NB4 (cell line): ENCODE measurements at places on chromosomes 3 and 15.

GRCh38 chr15:38714309-38715072, 149.9 kb upstream of the RASGRP1 start:
- DNase-seq, result no peak

DNA sequence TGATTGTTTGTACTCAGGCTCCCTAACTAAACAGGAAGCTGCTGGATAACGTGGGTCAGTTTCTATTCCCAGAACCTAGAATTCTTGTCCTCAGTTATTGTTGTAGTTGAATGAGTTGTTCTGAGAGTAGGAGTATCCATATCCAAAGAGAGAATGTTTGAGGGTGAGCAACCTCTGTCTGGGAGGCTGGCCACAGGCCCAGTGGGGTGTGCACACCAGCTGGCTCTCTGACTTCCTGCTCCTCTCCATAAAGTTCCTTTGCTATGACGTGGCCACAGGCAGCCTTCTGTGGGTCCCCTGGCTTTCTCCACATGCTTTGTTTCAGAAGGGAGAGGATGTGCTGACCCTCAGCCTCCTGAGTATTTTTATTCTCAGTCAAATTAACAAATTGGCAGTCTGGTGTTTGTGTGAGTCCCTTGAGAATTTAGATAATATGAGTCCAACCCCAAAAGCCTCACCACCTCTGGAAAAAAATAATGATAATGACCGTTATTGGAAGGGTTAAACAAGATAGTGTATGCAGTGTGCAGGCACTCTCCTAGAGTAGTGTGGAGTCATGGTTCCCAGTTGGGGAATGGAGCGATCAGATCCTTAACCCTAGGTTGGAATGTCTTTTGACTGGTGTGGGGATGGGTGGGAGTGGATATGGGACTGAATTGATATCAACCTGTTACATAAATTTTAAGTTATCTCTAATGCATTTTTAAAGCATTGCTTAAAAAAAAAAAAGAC, 47.6 kb upstream of the MED12L start:
- DNase-seq, result no peak

DNA sequence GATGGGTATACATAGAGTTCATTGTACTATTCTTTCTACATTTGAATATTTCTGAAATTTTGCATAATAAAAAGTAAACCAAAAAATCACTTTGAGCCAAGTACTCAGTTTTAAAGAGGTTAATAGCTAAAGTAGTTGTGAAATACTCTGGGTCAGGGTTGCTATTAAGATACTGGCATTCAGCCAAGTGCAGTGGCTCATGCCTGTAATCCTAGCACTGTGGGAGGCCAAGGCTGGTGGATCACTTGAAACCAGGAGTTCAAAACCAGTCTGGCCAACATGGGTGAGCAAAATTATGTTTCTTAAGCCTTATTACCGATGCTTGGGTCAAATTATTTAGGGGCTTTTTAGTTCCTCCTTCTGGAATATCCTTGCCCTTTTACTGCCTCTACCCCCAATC, 122.0 kb upstream of the MELTF start:
- peak; percentile 69 for DNase-seq

DNA sequence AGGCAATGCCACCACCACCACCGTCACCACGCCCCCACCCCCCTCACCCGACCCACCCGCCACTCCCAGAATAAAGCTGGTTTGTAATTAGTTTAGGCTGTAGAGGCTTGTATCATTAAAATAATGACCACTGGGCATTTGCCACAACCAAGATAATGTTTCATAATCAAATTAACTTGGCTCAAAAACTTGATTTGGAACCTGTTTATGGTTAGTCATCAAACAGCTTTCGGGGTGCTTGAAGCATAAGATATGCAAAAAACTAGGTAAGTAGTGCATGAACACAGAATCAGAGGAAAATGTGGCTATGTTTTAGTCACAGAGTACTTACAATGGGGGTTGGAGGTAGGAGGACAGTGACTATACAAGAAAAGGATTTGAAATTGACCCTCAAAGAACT, 115.1 kb downstream of the FHIT start:
- DNase-seq, result no peak

GRCh38 chr3:34619990-34620389, 821.6 kb downstream of the PDCD6IP start:
- no peak for DNase-seq

DNA sequence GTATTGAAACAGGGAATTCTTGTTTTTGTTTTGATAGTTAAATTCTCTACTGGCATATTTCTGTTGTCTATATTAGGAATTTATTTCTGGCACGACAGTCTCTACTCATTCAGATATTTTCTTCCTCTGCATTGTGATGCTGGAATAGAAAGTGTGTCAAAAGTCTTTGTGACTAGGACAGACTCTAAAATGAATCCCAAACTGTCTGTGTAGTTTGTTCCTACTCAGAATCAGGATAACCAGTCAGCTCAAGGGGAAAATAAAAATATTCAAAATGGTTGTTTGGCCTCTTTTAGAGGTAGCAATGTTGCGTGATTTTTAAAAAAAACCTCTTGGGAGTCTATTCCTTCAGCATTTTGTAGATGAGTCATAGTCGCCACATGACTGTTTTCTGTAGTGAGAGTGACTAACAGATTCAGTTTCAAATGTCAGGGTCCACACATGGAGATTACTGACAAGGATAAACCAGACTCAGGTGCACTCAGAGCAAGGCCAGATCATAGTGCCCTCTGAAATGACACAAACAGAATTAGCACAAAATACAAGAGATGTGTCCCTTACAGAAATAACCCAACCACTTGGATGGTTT, 13.1 kb downstream of the SLC7A14 start:
- DNase-seq, result peak; percentile 3

- no peak for DNase-seq
These were observed 43.9 kb downstream of the ZNF148 start for GRCh38 chr3:125331243-125331642.

- DNase-seq, result no peak
These were observed 4.6 kb upstream of the PRICKLE2 start for GRCh38 chr3:64229903-64230302.

DNA sequence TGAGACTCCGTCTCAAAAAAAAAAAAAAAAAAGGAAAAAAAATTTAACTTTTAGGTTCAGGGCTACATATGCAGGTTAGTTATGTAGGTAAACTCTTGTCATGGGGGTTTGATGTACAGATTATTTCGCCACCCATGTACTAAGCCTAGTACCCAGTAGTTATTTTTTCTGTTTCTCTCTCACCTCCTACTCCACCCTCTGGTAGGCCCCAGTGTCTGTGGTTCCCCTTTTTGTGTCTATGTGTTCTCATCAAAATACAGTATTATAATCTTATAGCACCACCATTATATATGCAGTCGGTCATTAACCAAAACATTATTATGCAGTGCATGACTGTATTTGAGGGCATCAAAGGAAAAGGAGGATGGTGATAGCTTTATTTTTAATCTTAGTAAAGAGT, 47.3 kb downstream of the CHP1 start:
- peak; percentile 61 for DNase-seq

- DNase-seq, result no peak
These were observed 6.1 kb downstream of the RHO start for GRCh38 chr3:129534428-129535027.

- no peak for DNase-seq
These were observed 129.1 kb upstream of the SOX2 start for GRCh38 chr3:181582619-181583018.

GRCh38 chr3:99891610-99892285, 74.1 kb downstream of the CMSS1 start:
- DNase-seq, result no peak

- peak; percentile 48 for DNase-seq
These were observed 324.6 kb downstream of the EPHA6 start for GRCh38 chr3:97138914-97139541.

GRCh38 chr15:48406911-48407310, 75.7 kb downstream of the DUT start:
- peak; percentile 2 for DNase-seq

DNA sequence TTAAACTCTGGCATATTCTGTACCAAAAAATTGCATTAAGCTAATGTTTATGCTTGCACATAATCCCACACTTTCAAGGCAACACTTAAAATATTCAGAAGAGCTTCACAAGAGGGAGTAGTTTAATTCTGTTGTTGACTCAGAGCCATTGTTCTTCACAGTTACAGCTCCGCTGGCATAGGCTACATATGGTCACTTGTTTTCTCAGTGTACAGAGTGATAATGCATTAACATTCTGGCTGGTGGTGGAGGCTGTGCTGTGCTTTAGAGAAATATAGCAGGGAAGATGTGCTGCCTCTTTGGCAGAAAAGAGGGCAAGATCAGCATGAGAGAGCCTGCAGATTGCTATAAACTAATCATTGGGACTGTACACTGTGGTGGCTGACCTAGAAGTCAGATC, 13.3 kb downstream of the NLGN1 start:
- DNase-seq, result no peak

DNA sequence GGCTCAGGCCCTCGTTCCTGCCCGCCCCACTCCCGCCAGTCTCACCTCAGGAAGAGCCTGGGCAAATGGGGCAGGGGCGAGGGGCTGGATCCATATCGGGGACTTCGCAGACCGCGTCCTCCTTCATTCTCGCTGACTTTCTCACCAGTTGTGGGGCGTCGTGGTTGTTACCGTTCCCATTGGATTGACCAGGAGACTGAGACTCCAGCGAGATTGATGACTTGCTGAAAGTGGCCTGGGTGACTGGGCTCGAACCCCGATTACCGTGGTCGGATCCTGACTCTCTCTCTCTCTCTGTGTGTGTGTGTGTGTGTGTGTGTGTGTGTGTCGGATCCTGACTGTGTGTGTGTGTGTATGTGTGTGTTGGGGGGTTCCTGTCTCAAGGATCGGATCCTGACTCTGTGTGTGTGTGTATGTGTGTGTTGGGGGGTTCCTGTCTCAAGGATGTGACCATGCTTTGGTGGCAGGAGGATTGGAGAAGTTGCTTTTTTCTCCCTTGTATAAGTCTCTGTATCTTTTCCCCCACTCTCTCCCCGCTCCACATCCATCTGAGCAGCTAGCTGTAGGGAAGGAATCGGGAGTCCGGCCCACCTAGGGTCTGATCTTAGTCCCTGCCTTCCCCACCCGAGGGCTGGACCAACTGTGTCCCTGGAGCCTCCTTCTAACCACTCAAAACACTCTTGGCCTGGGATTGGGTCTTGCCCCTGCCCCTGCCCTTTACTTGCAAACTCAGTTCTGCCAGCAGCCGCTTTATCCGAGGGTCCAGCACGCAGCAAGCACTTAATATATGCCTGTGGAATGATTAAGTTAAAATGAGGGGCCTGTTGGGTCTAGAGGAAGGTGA, 603 bp downstream of the PLEKHO2 start:
- peak; percentile 46 for DNase-seq

DNA sequence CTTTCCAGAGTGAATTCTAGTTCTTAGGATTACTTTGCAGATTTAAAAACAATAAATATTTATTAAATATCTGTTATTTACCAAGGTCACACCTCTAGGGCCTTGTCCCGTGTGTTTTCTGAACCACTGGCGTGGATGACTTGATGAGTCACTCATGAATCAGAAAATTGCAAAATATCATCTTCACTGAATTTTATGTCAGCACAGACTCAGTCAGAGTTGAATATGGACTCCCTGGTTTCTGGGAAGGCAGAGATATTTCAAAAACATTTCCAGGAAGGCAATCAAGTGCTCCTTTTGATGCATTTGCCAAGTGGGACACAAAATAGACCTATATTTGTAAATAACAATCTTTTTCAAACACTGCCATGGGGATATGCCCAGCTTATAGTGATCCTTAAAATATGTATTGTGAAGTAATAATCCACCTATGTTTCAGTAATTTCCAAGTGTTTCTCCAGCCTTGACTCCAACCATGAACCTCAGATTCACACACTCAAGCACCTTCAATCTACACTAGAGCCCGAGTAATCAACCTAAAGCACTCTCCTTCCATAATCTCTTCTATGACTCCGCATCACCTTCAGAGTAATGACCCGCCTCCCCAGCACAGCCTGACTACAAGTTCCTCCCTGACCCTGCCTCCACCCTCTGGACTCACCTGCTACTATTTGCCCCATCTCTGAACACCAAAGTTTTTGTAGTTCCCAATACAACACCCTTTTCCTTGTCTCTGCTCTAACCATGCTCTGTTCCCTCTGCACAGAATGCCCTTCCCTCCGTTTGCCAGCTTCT, 24.3 kb downstream of the DPH3 start:
- DNase-seq, result peak; percentile 40

- DNase-seq, result no peak
These were observed 23.4 kb upstream of the ACAP2 start for GRCh38 chr3:195466251-195466650.

- peak; percentile 12 for DNase-seq
These were observed 17.4 kb upstream of the FHIT start for GRCh38 chr3:61268644-61269043.

DNA sequence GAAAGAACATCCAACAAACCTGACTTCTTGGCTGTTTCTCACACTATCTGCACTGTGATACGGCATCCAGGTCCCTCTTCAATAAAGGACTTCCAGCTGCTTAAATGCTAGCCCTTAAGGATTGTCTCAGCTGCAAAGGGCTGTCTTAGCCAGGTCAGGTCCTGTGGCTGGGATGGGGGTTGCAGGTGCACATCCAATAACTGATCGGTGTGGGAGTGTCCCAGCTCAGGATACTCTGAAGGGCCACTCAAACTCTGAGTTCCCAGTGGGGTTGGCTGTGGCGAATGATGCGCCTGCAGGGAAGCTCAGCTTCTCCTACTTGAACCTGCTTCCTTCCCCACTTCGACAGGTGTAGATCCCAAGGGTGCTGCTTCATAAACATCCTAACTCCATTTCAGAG, 74.6 kb upstream of the FGF12 start:
- DNase-seq, result no peak

DNA sequence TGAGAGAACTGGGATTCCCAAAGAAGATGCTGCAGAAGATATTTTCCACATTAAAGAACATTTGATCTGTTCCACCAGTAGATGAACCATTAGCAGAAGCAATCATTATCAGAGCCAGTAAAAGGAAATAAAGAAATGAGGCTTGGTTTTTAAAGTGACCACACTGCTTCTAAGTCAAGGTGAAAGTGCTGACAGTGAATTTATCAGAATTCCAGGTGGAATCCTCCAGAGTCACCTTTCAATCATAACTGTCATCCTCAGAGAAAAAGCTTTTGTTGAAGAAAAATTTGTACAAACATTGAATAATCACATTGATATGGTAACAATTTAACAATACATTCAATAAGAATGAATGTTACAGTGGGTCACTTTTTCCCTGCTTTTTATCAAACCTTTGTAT, 99.8 kb downstream of the GREM1 start:
- DNase-seq, result no peak

DNA sequence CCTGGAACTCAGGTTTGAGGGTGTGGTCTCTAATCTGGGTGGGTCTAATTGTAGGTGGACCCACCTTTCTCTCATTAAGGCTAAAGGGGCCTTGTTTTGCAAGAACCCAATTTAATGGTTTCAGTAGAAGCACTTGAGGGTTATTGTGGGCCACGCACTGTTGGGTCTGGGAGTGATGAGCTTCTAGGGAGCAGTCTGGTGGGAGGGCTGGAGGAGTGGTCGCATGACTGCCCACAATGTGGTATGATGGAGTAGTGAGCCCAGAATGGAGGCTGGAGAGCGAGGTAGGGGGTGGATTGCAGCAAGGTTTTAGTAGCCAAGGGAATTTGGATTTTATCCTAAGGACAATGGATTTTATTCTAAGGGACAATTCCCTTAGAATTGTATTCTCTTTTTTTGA, 2.7 kb downstream of the TATDN2 start:
- peak; percentile 32 for DNase-seq
